ENCODE measurements at places on chromosomes 4 and X.

DNA sequence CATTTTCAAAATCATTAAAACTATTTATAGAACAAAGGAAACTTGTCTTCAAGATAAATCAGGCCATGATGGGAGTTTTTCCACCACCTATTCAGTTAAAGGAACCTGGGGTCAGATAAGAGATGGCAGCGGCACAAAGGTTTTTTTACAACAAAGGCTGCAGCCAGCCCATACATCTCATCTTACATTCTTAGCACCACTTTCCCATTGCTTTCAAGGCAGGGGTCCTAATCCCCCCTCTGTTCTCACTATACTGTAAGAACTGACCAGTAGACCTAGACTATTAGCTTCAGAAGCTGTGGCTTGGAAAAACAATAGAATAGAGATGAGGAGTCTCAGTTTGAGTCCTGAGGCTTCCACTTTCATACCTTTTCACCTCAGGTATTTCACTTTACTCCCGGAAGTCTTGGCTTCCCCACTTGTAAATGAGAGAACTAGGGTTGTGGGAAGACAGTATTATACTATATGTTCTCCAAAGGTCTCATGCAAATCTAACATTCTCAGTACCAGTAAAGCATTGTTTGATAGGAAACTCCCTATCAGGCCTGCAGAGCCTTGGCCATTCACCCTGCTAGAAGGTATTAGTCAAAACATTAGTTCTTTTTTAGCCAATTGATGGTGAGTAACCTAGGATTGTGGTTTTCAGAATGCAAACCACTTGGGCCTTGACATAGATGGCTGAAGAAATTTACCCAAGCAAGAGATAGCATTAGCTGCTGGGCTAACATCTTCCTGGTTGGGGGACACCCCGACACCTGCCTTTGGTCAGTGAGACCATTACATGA is 182.9 kb upstream of the PBDC1 start:
- DNase-seq: no peak

DNA sequence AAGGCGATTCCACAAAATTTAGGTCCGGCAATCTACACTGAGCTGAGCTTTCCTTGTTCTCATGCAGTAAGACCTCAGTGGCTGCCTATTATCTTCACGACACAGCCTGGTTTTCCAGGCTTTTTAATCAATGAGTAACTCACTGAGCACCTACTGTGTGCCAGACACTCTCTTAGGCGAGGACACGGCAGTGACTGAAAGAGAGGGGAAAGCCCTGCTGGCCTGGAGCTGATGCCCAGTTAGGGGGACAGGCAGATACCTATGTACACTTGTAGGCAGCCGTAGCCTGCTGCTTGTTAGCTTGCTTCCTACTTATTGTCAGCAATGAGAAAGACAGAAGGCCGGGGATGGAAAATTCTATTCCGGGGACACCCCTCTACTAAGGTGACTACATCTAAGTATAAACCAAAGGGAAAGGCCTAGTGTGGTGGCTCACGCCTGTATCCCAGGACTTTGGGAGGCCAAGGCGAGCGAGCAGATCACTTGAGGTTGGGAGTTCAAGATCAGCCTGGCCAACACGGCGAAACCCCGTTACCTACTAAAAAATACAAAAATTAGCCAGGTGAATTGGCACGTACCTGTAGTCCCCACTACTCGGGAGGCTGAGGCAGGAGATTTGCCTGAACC is 3.8 kb downstream of the WDR1 start:
- DNase-seq: no peak

- DNase-seq: no peak
These were observed 259.8 kb downstream of the KCNIP4 start for GRCh38 chr4:21688596-21689265.

GRCh38 chr4:104015680-104016079 is 295.9 kb upstream of the TACR3 start:
- peak; percentile 3 for DNase-seq

DNA sequence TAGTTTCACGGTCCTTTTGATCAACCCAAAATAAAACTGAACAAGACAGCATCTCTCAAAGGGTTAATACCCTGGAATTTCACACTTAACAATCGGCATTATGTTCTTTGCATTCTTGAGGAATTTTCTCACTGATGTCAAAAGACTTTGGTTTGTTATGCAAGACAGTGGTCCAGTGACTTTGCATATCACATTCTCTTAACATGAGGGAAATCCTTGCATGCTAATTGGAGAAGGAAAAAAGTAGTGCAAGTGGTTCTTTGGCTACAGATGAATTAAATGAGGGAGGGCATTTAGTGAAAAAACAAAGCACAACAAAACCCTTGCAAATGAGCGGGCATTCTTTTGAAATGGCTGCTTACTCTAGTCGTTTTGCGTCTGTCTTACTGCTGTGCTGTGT is 105.1 kb upstream of the LIMCH1 start:
- DNase-seq: no peak

DNA sequence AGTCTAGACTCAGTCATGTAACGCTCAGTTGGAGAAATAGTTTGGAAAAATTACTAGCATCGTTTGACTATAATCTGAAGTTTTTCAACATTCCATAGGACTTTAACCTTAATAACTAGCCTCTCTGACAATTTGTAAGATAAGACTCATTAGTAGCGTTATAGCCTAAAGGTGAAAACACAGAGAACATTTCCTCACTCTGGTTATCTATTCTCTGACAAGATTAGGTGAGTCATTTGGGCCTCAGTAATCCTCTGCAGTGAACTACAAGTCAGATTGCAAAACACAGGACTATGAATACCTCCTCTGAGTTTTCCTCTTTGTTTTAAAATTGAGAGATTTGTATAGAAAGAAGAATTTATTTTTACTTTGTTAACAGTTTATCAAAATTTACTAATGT is 31.8 kb upstream of the PDLIM5 start:
- no peak for DNase-seq

- no peak for DNase-seq
These were observed 14.6 kb upstream of the MAGIX start for GRCh38 chrX:49147936-49148335.

GRCh38 chr4:170389411-170389810 is 299.7 kb upstream of the AADAT start:
- no peak for DNase-seq

GRCh38 chrX:148976571-148977400 is 476.4 kb downstream of the AFF2 start:
- no peak for DNase-seq

DNA sequence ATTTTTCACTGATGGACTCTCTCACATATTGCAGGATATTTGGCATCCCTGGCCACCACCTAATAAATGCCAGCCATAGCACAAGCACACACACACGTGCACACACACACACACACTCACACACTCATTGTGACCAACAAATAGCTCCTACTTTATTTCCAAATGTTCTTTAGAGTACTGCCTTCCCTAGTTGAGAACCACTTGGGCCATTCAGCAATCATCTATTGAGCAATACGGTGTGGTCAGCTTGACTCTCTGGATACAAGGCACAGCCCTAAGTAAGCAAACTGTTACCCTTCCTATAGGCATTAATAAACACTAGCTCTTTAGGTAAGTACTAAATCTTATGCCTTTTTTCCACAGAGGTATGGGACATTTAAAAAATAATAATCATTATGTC is 21.1 kb downstream of the CORIN start:
- DNase-seq: no peak

- DNase-seq: no peak
These were observed 75.1 kb upstream of the MBNL3 start for GRCh38 chrX:132563976-132564375.

GRCh38 chr4:168724686-168725411 is 228.0 kb downstream of the PALLD start:
- no peak for DNase-seq

- no peak for DNase-seq
These were observed 269.3 kb downstream of the PCDH7 start for GRCh38 chr4:30989508-30989907.

DNA sequence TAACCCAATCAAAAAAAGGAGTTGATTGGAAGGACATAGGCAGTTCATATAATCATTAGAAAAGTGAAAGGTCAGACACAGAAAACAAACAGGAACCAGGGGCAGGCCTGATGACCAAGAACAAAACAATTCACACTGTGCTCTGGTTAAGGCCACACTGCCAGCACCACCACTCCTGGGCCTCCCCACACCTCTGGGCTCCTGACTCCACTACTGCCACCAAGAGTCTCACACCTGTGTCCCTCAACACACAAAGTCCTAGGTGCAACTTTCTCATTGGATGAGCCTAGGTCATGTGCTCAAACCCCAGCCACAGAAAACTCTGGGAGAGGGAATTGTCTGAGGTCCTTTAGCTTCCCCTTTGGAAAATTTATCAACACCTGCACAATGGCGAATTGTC is 11.1 kb upstream of the FAM9C start:
- DNase-seq: no peak

GRCh38 chrX:144275843-144276242 is 392.0 kb downstream of the UBE2NL start:
- no peak for DNase-seq

GRCh38 chrX:40062525-40063155 is 35.1 kb downstream of the BCOR start:
- DNase-seq: no peak

GRCh38 chr4:95998311-95998710 is 158.4 kb downstream of the PDHA2 start:
- DNase-seq: no peak

DNA sequence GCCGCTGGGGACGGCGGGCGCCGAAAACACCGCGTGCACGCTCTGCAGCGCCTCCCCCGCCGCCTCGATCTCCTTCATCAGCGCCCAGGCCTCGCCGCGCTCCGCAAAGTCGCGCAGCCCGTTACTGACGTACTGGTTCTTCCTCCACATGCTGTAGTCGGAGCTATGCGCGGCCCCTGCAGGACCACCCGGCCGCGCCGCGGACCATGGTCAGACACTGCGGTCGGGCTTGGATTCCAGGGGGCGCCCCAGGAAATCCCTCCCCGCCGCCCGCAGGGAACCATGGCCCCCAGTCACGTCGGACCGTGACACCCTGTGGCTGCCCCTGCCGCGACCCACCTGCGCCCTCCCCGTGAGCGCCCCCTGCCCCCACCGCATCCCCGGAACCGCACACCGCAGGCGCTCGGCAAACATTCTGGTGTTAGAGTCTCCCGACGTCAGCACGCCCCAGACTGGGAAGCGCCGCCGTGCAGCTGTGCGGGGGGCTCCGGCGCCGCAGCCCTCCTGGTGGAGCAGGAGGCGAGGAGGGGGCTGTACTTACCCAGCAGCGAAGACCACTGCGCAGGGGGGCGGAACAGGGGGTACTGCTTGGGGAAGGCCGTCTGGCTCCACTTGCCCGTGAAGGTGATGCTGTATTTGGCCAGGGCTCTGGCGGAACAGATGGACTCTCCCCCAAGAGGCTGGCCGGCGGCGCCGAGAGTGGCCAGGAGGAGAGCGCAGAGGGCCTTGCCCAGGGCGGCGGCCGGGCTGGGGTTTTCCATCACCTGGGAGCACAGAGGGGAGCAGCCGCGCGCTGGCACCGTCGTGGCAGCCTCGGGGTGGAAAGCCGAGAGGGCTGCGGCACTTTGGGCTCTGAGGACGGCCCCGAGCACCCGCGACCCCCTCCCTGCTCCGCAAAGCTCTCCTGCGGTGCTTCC is 814 bp downstream of the SPON2 start:
- DNase-seq: no peak

DNA sequence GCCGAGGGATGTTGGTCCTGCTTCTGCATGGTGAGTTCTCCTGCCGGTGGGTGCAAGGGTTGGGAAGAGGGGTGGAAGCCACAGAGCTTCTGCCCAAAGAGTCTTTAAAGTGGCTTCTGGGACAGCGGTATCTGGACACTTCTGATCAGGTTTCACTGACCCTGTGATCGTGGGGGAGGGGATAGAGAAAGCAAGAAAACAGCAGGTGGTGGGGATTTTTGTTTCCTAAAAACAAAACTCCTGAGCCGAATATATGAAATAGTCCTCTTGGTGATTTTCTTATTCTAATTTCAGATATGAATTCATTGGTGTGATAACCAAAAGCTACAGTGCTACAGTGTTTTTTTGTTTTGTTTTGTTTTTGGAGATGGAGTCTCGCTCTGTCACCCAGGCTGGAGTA is 754 bp downstream of the NYX start:
- DNase-seq: no peak

- DNase-seq: no peak
These were observed 417.7 kb downstream of the AR start for GRCh38 chrX:67961516-67961915.

DNA sequence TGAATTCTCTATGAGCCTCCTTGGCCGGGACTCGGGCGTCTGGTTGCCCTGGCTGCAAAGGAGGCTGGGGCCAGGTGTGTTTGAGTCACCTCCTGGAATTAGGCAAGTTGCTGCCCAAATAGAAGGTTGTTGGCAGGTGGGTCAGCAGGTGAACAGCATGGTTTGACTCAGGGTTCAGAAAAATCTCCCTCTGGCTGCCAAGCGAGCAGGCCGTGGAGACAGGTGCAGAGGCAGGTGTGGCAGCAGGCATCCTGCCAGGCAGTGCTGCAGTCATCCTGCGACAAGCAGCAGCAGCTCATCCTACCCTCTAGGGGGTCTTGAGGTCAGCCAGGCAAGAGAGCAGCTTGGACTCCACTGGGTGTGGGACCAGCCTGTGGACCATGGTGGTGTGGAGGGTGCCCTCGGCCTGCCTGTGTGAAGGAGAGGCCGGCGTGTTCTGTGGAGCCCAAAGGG is 8.2 kb downstream of the MSANTD1 start:
- DNase-seq: no peak

GRCh38 chr4:118676128-118676527 is 9.1 kb upstream of the METTL14 start:
- DNase-seq: no peak

DNA sequence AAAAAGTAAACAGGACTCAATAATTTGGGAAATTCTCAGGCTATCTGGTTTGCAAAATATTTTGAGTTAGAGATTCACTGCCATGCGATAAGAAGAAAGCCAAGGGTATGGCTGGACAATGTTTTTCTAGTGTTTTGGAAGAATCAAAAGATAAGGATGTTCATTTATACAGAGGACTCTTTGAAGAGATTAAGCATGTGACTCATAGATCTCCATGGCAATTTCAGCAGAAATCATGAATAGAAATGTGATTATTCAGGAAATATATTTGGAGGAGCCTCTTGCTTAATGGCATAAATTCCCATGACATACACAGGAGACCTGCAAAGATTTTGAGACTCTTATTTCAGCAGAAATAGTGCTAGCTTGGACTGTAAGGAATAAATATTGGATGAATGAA is 16.7 kb upstream of the FRAS1 start:
- DNase-seq: no peak

DNA sequence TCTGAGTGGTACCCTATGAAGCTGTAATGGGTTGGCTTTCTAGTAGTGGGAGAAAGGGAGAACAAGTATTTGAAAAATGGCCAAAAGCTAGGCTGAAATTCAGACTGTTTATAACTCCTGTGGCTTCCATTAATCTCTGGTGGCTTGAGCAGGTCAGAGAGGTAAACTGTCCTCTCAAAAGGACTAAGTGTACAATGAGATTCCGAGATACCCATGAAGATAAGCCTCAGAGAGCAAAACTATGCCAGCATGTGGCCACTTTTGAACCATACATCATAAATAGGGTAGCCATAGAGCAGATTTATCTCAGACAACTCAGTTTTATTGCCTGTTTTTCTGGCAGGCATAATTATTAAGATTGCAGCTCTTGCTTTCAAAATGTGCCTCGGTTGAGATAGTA is 89.2 kb downstream of the CHRDL1 start:
- no peak for DNase-seq
